ENCODE measurements at places on chromosomes 16 and 17.

DNA sequence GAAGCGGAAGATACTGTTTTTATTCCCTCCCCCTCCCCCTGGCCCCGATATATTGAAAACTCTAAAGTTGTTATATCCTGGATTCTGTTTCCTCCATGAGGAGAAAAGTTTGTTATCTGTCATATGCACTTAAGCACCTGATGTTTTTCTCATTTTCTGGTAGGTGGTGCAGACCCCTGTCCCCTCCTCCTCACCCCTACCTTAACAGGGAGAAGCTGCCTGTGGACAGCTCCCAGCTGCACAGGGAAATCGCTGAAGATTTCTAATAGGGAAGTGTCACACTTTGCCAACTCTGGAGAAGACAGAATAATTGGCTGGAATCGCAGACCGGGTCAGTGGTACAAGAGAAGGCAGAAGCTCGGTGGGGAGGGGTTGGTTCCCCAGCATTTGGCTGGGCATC is 45.3 kb upstream of the TOB1 start:
- no peak for DNase-seq

GRCh38 chr16:10296956-10297340 is 88.9 kb upstream of the ATF7IP2 start:
- DNase-seq = no peak

GRCh38 chr17:73140566-73140965 is 24.2 kb upstream of the SSTR2 start:
- no peak for DNase-seq

- no peak for DNase-seq
Observed at GRCh38 chr16:67179421-67180080, 4.2 kb downstream of the MATCAP1 start.

GRCh38 chr16:81730090-81731051 is 48.7 kb upstream of the PLCG2 start:
- peak; percentile 55 for DNase-seq

DNA sequence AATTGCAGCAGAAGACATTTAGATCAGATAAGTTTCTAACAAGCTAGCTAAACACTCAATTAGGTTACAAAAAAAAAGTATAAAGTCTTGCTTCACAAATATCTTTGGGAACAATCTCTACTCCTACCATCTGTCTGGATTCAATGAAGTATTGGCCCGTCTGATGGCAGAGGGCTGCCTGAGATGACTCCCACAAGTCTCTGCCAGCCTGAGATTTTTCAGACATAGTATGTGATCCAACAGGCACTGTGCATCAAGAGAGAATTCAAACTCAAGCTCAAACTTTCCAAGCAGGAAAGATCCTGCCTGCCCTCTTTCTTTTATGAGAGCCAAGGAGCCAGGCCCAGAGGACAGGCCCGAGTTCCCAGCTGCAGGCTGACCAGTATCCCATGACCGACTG is 22.6 kb downstream of the SLC39A11 start:
- no peak for DNase-seq

- no peak for DNase-seq
Observed at GRCh38 chr16:22217890-22218730, 12.0 kb downstream of the EEF2K start.

- DNase-seq = no peak
Observed at GRCh38 chr16:56884026-56884582, 19.1 kb downstream of the SLC12A3 start.

DNA sequence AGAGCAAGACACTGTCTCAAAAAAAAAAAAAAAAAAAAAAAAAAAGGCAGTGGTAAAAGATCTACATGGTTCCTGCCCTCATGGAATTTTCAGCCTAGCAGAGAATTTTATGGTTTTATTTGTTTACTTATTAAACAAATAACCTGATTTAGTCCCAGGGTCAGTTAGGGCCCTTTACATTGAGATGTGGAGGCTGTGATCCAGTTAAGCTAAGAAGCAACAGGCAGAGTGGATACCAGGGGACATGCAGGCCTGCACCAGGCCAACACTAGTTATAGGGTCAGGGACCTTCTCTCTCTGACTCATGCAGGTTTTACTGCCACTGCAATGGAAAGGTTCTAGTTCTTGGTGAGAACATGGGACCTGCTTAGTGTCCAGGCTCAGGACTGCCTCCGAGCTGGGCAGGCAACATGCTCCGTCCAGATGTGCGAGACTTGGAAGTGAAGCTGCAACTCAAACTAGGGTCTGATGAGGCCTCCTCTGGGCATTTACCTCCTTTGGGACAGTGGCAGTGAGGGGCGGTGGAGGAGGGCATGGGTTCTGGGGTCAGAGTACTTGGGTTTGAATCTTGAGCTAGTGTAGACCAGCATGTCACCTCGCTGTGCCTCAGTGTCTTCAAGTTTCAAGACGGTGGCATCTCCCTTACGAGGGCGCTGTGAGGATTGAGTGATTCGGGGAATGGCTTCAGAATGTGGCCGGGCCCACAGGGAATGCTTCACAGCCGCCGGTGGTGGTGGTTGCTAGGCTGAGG is 301.8 kb downstream of the CPPED1 start:
- DNase-seq = no peak

DNA sequence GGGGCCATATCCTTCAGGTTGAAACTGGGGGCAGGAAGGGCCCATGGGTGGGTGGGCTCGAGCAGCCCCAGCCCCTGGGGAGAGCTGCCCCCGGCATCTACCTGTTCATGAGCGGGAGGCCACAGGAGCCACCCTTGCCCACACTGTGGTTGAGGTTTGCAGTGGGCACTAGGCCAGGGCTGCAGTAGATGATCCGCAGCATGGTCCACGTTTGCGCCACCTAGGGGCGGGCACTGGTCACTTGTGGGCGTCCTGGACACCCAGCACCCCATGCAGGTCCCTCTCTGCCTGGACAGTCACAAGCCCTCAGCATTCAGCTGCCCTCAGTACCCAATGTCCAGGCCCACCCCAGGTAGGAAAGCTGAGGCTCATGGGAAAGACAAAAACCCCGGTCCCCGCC is 1.8 kb upstream of the JMJD8 start:
- no peak for DNase-seq

DNA sequence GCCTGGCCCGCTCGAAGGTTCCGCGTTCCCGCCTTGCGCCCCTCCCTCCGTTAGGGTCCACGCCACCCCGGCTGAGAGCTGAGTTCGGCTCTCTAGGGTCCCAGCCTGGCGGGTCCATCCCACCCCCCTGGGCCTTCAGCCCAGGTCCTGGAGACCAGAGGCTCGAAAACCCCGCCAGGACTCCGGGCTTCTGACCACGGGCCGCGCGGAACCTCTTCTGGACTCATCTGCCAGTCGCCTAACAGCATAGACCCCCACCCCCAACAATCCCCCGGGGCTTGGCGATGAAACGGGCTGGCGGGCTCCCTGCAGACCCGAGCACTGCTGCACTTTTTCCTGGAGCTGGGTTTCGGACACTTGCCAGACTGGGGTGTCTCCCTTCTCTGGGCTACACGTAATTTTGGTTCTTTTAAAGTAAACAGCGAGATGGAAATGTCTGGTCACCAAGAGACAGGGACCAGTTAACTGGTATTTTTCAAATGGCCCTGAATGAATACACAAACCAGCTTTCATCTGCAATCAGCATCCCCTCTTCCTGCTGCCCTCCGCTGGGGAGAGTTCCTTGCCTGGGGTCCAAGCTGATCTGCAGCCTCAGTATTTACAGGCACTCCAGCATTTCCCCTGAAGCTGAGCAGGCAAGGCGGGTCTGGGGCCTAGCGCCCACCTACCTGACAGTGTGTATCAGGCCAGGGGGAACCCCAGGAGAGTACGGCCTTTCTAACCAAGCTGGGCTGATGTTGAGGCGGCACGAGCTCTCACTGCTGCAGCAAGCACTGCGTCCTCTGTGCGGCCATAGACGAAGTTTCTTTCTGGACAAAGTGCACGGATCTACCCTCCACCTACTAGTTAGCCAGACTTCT is 639 bp upstream of the TRIM65 start:
- DNase-seq = no peak

DNA sequence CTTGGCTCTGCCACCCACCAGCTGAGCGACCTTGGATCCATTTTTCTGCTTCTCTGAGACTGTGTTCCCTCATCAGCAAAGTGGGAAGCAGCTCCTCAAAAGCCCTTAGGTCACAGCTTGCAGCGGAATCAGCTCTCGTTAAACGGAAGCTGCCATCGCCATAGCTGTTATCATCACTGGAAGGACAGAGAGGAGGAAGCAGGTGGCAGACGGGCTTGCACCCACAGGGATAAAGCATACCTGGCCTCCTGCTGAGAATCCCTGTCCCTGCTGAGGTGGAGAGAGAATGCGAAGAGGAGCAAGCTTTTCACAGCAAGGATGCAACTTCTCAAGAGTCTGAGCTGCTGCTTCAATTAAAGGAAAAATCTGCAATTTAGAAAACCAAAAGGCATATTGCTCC is 106.6 kb downstream of the CLEC16A start:
- no peak for DNase-seq

DNA sequence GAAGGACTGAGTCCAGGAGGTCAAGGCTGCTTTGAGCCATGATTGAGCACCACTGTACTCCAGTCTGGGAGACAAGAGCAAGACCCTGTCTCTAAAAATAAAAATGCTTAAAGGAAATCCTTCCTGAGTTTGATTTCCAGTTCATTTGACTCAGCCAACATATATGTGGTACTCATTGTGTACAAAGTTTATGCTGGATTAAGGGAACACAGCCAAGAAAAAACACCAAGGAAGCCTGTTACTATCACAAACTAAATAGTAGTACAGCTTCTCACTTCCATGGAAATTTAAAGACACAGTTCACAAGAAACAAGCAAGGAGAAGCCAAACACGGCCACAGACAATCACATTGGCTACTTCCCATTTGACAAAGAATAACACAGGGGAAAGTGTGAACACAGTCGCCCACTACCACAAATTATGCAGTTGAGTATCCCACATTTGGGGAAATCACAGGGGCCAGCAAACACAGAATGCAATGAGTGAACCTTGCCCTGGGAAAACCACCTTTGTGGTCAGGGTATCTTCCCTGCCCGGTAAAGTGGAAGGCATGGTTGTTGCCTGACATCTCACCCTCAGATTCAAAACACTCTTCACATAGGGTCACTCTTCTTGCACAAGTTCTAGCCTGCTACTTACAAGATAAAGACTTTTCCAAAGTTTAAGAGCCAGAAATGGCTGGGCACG is 14.5 kb downstream of the TEX14 start:
- DNase-seq = no peak

DNA sequence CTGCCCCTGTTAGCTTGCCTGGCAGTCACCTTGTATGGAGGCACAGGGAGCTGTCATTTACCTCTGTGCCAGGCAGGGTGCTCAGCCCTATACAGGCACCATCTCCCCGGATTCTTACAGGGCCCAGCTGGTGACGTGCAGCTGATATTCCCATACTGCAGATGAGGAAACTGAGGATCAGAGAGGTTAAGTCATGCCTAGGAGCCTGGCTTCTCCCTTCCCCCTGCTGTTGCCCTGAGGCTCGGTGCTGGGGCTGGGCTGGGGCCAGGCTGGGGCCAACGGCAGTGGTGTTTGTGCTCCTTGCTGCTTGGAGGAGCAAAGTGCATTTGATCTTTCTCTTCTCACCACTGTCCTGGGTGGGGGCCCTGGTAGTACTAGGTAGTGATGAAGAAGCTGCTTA is 54.7 kb upstream of the IL34 start:
- DNase-seq = no peak

- no peak for DNase-seq
Observed at GRCh38 chr17:6959700-6960099, 36.1 kb upstream of the ALOX12 start.

DNA sequence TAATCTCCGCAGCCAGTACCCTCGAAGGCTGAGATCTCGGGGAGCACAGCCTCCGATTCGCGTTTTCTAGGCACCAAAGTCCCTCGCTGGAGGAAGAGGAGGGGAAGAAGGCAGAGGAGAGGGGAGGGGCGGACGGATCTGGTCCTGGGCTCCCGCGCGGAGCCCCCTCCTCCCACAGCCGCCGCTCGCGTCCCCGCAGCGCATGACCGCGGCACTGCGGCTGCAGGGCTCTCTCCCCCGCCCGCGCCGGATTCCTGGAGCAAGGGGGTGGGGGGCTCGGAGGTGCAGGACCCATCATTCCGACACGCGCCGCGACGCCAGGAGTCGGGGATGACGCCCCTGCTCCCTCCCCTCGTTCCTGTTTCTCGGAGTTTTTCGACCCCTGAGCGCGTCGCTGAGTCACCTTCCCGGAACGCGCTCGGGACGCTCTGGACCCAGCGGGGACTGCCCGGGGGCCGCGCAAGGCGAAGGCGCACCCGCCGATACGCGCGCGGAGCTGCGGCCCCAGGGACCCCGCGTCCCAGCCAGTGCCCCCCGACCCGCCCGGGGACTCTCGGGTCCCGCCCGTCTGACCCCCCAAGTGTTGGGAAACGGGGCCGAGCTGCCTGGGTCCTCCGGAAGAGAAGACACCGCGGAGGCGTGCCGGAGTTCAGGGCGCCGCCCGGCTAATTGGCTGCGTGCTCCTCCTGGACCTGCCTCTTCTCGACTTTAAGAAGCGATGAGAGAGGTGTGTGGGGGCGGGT is 1.4 kb upstream of the SPHK1 start:
- DNase-seq = peak; percentile 49

DNA sequence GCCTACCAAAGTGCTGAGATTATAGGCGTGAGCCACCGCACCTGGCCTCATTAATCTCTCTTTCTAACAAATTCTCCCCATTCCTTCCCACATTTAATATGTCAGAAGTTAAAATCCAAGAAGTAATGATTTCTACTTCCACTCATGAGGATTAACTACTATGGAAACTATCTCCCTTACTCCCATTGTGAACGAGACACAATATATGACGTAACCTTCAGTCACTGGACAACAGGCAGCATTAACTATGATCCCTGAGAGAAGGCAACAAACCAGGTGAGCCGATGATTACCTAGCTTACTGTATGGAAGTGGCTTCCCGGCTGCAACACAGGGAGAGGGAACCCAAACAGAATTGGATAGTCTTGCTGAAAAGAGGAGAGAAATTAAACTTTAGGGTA is 20.0 kb downstream of the GLG1 start:
- DNase-seq = no peak

DNA sequence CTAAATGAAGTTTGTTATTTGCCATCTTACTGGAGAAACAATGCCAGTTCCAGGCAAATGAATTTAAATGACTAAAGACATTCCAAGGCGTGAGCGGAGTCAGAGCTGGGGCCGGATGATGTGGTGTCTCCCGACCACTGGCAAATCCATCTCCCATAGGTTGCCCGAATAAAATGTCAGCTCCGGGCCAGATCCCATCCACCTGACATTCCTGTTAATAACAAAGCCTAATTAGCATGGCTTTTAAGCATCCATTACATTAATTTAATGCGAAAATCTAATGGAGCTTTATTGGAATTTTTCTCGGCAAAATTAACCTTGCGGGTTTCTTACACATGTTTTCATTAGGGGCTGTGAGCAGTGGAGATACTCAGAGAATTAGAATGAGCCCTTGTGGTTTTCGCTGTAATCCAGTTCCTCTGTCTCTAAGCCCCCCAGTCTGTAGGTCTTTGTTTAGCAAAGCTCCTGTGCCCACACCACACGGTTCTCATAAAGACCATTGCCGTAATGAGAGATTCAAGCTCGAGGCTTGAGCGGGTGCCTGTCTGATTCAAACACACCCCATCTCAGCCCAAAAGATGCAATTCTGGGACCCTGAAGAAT is 123.3 kb downstream of the CCT6B start:
- no peak for DNase-seq
